ENCODE measurements at places on chromosomes 4 and X. TPM values are rescaled to one million over a fixed set of nuclear protein-coding genes. Genes with fewer than 3 reads are reported as not detected.

ABLIM2 gene
- total RNA-seq: 114 TPM

SPOCK3 gene
- 82.5 TPM for total RNA-seq

HS6ST2 gene
- total RNA-seq: 9.8 TPM

RBMXL3 gene
- not detected for total RNA-seq

GYPE gene
- total RNA-seq: 1.8 TPM

DNA sequence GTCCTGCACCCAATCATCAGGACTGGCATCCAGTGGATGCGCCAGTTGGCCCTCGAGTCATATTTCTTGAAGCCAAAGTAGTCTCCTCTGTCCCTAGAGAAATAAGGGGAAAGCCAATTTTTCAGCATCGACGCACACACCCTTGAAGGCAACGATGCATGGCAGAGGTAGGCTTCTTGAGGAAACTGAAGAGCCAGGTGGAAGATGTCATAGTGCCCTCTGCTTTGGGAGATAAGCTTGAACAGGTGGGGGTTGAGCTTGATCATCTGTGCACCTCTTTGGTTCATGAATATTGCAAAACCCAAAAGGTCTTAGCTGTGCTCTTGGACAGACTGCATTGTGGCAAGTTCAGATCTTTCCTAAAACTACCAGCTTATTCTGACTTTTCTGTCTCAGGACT, 34.6 kb upstream of the WDR1 start:
- DNase-seq: no peak

GRCh38 chr4:85128246-85129204, 162.0 kb upstream of the WDFY3 start:
- DNase-seq: no peak

DNA sequence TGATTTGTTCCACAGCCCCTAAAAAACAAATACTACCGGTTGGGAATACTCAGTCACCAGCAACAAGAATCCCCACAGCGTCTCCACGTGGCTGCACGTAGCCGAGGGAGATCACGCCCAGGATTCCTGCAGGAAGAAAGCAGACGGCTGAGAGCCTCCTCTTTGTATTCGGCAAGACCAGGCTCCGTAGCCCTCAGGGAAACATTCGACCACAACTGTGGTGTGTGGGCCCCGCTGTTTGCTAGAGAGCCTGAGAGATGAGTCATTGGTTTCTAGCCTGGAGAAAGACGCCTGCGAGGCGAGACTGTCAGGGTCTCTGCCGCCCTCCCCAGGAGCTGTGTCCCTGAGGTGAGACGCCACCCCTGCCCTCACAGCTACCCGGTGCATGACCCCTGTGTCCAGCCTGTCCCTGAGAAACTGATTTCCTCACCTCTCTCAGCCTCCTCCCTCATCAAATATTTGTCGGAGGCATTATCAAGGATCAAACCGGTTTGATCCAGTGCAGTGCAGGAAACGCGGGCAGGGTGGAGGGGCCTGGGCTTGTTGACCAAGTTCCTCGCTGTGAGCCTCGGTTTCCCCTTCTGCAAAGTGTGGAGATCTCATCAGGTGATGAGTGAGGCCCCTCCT, 4.7 kb upstream of the S100P start:
- DNase-seq: peak; percentile 66

DNA sequence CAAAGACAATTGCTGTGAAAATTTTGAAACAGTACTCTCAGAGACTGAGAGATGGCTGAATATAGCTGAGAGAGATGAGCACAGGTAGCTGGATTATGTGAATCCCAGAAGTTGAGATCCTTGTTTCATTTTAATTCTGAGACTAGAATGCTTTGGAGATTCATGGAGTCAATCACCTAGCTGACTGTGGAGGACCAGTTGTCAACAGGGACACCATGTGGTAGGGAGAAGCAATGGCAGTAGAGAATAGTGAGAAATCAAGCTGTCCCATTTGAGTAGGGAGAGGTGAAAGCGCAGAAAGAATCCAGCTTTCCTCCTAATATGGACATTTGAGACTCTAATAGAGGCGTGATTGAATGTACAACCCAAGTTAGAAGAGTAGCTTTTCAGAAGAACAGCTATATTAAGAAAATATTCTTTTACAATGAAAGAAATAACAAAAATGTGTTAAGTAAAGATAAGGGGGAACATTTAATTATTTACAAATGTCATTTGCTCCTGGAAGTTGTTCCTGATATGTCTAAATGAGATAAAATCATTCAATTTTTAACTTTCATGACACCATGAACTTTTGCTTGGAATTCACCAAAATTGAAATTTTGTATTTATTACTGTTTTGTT, 30.3 kb upstream of the GLRB start:
- DNase-seq: no peak

GRCh38 chr4:39533541-39533940, 6.3 kb upstream of the UGDH start:
- no peak for DNase-seq

DNA sequence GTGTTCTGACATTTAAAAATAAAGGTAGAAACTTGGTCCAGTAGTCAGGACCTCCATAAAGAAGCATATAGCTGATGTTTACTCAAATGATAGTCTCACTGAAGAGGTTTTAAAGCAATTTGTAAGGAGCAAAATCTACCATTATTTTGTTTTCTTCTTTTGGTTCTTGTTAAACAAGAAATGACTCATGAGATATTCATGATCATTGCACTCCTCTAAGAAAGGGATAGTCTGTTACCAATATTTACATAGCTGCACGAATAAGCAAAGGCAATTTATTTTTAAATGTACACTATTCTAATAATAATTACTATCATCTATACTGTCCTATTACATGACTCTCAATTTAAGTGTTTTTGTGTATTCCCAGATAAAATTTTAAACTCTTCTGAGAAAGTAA, 397.9 kb downstream of the FAM47B start:
- DNase-seq: no peak

- peak; percentile 37 for DNase-seq
These were observed 3.4 kb downstream of the CYBB start for GRCh38 chrX:37783305-37783704.

DNA sequence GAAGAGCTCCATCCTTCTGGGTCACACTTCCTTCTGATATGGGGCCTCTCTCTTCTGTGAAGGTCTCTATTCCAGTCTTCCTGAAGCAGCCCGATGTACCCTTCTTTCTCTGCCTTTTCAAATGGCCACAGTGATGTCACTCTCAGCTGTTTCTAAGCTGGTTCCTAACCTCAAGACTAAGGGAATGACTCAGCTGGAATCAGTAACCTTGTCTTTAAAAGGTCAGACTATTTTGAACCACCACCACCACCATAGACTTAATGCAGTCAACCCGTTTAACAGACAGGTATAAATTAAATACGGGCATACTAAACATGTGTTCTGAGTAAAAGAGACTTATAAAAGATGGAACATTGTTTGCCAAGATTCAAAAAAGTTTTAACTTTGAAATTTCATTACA, 121.0 kb downstream of the PPA2 start:
- DNase-seq: no peak

- no peak for DNase-seq
These were observed 1348.6 kb downstream of the ADGRL3 start for GRCh38 chr4:62548765-62549164.

- DNase-seq: no peak
These were observed 23.7 kb upstream of the UNC5C start for GRCh38 chr4:95572304-95572991.

DNA sequence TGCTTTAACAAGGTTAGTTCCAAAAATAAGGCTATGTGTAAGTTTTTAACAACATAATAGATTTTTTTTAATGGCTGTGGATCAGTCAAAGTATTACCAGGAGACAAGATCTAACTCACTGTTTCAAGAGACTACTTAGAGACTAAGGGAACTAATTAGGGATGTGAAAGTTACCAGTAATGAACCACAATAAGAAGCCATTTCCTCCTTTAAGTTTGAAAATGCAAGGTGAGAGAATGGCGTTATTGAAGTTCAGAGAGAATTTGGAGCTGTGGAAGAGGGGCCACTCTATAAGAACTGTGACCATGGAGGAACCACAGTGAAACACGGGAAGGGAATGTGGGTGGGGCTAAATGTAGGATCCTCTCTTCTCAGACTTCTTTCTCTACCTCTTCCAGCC, 624.2 kb downstream of the GLUD2 start:
- no peak for DNase-seq

- DNase-seq: no peak
These were observed 1.8 kb downstream of the CASP3 start for GRCh38 chr4:184647266-184648053.
